Activated CD8-positive, alpha-beta memory T cell treated with anti-CD3 and anti-CD28 coated beads for 4 hours (primary cell): ENCODE measurements at places on chromosomes 4 and X.

DNA sequence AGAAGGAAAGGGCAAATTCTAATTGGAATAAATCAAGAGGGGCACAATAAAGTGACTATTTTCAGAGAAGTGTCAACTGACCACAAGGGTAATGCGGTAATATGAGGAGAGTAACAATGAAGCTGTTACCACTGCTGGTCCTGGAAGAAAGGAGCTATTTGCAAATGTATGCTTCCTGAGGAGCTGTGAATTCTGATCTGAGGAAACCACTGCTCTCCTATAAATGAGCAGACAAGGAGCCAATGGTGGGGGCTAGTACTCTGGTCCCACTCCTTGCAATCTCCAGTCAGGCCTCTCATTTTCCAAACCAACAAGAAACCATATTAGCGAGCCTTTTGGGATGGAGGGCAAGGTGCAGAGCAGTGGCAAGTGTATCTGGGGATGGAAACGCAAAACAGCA, 770.2 kb downstream of the FSTL5 start:
- DNase-seq = no peak

DNA sequence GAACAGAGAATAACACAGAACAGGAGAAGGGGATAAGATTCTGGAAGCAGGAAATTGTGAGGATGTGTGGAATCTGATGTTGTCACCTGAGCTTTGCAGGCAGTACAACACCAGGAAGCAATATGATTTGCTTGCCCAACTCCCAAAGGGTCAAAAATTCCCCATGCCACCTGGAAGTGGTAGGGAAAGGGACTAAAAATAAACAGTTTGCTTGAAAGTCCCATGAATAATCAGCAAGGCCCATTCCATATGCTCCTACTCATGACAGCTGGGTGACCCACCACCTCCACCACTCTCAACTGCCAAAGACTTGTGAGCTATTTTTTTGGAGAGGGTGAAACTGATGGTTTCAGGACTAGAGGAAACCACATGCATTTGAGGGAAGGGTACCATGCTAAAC, 168.4 kb downstream of the KCNIP4 start:
- DNase-seq = no peak

DNA sequence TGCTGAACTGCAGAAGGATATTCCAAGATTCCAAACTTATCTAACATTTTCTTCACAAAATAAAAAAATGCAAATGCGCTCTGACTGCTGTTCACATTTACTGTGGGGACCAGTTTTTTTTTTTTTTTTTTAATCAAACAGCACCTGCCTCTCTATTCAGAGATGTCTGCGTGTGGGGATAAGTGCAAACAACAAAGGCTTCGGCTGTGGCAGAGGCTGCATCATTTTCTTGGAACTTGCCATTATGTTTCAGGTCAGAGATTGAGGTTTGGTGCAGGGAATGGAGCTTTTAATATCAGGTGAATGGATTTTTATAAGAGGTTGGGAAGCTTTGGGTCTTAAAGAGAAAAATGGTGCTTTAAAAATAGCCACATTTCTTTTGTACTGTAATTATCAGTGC, 78.2 kb upstream of the TET2 start:
- DNase-seq = no peak

DNA sequence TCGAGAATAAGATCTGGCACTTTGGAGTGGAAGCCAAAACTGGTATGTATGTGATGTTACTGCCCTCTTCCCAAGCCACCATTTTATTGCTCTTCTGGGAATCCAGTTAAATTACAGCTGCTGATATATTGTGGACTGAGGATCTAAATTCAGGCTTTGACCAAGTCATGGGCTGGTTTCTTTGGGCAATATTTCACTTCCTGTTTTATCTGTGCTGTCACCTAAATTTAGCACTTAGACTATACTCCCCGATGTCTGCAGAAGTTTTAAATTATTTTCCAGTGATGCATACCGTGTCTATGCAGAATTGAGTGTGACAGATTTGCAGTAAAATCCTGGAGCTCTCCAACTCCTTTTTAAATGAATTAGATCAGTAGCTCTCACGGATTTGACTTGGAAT, 100.0 kb downstream of the TEX13A start:
- DNase-seq = no peak

DNA sequence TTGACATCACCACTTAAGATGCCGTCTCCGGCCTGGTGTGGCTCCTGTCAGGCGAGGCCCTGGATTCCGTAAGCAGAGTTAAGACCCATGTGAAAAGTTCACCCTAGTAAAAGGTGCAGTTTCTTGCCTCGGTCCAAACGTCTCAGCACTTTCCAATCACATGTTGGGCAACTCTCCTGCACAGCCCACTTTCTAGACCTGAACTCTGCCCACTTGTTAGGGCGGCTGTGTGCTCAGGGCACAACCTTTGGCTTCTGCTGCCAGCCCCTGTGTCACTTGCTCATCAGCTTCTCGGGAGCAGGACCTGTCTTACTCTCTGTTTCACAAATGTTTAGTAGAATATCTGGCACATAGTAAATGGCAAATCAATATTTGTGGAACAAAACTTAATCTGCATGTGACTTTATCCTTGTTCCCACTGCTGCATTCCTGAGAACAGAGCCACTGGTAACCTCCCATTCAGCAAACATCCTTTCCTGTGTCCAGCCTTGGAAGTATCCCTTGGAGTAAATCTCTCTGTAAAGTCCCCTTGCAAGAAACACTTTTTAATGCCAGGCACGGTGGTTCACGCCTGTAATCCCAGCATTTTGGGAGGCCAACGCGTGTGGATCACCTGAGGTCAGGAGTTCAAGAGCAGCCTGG, 38.7 kb upstream of the SH3RF1 start:
- DNase-seq = no peak

GRCh38 chr4:72006586-72006985, 25.2 kb upstream of the NPFFR2 start:
- no peak for DNase-seq

- no peak for DNase-seq
These were observed 9.4 kb downstream of the TMEM187 start for GRCh38 chrX:153981771-153982533.

GRCh38 chr4:36582198-36582597, 300.8 kb downstream of the DTHD1 start:
- no peak for DNase-seq

DNA sequence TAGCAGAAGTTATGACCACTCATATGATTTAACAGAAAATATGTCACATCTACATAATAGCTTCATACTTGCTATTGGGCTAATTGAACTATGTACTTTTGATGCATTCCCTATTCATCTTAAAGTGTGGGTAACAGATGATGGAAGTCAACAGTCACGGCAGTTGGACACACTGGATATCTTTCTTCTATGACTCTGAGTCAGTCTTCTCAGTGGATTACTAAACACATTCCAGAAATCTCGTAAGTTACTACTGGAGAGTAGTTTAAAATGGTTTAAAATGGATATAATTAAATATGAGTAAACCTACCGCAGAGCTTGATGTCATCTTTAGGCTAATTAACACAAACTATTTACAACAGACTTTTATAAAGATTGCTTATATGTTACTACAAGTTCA, 30.1 kb upstream of the CFAP299 start:
- no peak for DNase-seq

- DNase-seq = no peak
These were observed 83.4 kb upstream of the BMP2K start for GRCh38 chr4:78692822-78693170.

- no peak for DNase-seq
These were observed 7.9 kb downstream of the RPL36A start for GRCh38 chrX:101398694-101399093.

DNA sequence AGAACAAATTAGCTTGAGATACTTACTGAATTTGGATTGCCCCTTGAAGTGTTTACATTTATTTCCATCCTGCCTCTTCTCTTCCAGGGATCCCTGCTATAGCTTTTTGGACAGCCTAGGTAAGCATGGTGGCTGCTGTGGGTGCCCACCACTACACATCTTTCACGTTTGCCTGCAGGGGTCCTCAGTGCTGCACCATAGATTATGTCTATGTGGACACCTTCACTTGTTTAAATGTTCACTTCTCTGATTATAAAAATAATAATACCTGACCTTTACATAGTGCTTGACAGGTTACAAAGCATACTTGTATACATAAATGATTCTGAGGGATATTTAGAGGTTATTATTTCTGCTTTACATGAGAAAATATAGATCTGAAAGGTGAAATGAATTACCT, 67.9 kb upstream of the SLC4A4 start:
- DNase-seq = no peak

DNA sequence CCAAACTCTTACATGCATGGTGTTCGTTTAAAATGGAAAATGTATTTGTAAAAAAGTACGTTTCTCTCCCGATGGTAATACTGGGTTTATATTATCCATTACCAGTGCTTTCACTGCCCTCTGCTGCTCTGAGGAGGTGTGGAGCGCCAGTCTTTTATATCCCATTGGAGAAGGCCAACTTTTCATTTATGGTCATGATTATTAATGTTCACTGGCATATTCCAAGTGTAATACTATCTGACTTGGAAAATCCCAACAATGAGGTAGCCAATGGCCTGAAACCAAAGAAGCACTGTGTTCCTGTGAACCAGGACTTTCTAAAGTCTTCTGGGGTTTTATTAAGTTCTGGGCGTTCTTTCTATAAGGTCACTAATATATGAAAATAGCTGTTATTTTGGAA, 80.7 kb downstream of the SYNPO2 start:
- DNase-seq = no peak

- no peak for DNase-seq
These were observed at the start of gene FAM114A1 for GRCh38 chr4:38867478-38868058. Gene FAM114A1, plus strand, starts transcription at chr4:38867806. Its CDS starts 10,273 bp downstream, at chr4:38878079.

- DNase-seq = no peak
These were observed 836.6 kb upstream of the PCDH10 start for GRCh38 chr4:132312521-132312920.

GRCh38 chr4:55444827-55445226, 49.1 kb downstream of the TMEM165 start:
- no peak for DNase-seq

- DNase-seq = no peak
These were observed 141.0 kb downstream of the MAB21L2 start for GRCh38 chr4:150722908-150723362.

- no peak for DNase-seq
These were observed 1.8 kb downstream of the PPP1R2C start for GRCh38 chrX:42776195-42776594.

DNA sequence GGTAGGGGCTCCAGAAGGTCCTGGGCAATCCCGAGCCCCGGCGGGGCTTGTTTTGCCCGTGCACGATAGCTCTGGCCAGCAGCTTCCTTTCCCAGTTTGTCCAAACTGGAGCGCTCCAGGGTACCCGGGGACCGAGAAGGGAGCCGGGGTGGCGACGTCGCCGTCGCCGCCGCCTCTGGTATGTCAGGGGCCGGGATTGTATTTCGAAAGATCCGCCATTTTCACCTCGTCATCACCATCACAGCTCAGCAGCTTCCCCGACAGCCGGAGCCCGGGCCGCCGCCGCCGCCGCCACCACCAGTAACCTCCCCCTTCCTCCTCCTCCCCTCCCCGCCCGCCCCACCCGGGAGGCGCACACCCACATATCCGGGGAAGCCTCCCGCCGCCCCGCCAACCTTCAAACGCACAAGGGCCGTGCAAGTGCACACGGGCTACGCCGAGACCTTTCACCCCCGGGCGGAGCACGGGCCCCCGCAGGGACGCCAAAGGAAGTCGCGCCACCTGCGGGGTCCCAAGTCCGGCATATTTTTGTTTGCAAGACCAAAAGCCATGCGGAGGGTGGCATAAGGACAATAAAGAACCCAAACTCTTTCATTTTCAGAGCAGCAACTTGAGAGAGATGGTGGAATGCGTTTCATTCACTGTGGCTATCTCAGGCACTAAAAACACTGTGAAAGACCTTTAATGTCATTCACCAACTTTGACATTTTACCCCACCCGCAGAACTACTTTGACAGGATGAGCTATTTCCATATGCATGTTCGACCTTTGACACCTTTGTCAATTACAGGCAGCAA, at the start of gene LIN54:
Gene LIN54 (minus strand): TSS at position 302 of the 797 bp plus-strand sequence. CDS start 25,979 bp downstream, outside the sequence.
- peak; percentile 76 for DNase-seq
